ENCODE measurements at places on chromosomes 11 and 22. TPM values are rescaled to one million over a fixed set of nuclear protein-coding genes. Genes with fewer than 3 reads are reported as not detected.

Gene DEPDC7
- total RNA-seq, result 0.21 TPM

DNA sequence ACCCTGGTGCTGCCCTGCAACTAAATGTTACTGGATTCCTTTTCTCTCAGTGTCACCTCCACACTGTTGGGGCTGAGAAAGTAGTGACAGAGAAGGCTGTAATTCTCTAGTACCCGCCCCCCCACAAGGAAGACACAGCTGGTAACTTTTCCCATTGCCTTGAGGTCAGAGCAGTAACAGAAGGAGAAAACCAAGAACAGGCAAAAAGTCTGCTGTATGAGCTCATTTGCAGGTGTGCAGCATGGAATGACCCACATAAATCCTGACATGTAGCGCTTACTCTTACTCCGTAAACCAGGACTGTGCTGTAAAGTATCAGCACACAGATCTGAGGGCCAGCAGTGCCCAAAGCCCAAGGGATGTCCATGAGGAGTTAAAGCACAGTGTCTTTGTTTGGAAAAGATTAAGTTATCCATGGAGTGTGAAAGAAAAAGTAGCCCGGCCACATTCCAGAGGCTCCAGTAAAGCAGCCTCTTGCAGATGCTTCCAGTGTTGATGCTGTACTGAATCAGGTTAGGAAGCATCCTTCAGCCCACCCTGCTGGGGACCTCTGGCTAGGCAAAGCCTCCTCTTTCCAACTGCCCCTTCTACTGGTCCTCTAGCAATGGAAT, 120.7 kb downstream of the PLEKHA7 start:
- DNase-seq, result no peak

DNA sequence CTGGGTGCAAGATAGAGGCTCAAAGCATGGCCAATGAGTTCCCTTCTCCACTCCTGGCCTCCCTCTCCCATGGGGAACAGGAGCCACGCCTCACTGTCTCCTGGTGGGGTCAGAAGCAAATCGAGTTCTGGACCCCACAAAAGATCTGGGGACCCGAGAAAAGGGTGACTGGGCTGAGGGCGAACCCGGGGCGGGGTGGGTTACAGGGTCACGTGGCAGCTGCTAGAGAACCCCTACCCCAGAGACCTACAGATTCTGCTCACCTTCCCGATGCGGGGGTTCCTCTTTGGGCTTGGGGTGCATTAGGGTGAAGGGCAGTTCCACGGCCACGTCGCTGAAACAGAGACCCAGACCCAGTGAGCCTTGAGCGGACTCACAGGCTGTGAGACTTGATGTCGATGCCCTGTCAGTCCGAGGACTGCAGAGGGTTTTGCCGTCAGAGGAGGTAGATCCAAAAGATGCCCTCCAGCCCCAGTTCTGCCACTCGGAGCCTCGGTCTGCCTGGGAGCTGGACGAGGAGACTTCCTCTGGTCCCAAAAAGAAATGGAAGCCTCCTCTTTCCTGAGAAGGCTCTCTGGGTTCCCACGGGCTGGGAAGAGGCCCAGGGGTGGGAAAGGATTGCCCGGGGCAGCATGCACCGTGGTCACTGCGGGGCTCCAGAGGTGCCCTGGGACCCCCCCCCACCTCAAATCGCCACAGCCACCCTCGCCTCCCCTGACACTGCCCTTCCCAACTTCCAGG, 28.2 kb downstream of the TPBGL start:
- no peak for DNase-seq

Gene CSTPP1
- total RNA-seq, result 12.7 TPM

Gene MRGPRF
- 1.5 TPM for total RNA-seq

DNA sequence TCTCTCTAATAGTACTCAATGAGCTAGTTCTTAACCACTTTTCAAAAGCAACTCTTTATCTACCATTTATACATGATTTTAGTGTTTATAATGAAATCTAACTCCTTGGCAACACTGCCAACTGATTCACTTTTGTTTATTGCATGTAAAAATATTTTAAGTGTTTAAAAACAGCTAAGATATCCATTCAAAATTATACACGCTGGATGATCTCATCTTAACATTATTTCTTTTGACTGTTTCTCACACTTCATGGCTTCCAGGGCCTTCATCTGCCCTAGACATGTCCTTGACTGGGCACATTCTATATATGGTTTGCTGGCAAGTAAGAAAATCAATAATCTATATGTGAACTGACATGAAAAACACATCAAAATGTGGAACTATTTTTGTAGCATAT, 414.6 kb upstream of the LUZP2 start:
- DNase-seq, result no peak

DNA sequence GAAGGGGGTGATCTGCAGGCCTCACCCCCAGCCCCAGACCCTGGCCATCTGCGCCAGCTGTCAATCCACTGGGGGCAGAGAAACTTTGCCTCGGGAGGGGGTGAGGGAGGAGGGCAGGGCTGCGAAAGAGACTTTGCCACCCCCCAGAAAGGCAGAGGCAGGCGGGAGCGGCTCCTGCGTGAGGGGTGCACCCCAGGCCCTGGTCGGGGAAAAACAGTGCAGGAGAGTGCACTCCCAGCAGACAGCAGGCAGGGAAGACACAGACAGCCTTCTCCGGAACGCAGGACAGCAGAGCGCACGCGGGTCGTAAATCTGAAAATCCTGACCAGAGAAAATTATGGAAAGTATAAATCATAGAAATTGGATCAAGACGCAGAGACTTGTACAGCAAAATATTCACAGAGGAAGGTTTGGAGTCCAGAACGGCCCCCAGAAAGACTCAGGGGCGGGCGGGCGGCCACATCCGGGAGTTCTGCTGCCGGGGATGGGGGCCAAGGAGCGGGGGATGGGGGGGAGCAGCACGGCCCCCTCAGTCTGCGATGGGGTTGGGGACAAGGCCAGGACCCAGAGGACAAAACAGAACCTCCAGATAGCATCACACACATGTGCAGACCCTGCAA, 8.0 kb upstream of the MRPL23 start:
- DNase-seq, result no peak

DNA sequence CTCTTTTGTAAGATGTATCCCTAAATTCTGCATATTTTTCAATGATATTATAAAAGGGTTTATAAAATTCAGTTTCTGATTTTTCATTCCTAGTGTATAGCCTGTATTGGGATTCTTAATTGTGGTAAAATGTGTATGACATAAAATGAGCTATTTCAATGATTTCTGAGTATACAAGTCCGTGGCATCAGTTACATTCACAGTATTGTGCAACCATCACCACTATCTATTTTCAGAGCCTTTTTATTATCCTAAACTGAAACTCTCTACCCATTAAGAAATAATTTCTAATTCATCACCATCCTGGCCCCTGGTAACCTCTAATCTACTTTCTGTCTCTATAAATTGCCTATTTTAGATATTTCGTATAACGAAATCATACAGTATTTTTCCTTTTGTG, 39.8 kb downstream of the EIF3F start:
- no peak for DNase-seq

DNA sequence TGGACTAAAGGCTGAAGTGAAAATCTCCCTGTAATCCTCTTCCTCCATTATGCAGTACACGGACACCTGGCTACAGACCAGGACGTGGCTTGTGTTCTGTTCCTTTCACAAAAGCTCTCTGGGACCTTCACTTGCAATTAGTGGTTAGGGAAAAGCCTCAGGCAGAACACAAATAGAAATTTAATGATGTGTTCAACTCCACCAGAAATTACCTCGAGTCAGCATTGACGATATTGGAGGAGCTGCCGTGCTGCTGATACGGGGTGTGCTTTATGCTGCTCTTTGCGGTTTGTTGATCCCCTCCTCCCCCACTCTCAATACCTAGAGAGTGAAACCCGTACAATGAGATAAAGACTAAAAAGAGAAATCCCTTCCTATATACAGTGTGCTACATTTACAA, 48.9 kb downstream of the POLD3 start:
- no peak for DNase-seq

DNA sequence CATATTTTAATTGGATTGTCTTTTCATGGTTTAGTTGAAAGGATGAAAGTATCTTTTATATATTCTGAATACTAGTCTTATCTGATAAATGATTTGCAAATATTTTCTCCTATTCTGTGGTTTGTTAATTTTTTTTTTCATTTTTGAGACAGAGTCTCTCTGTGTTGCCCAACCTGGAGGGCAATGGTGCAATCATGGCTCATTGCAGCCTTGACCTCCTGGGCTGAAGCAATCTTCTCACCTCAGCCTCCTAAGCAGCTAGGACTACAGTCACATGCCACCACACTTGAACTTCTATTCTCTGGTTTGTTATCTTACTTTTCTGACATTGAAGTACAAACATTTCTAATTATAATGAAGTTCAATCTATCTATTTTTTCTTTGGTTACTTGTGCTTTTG, 30.0 kb upstream of the FAR1 start:
- no peak for DNase-seq

Gene EEF1G
- total RNA-seq, result 1,131 TPM

DNA sequence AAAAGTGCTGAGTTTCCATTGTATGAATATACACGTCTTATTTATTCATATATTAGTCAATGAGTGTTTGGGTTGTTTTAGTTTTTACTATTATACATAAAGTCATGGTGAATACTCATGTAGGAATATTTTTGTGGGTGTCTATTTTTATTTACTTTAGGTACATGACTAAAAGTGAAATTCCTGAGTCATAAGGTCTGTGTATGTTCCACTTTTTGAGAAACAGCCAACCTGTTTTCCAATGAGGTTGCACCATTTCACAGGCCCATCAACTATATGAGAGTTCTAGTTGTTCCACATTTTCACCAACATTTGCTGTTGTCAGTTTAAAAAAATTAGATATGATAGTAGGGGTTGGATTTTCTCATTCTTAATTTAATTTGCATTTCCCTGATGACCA, 6.6 kb upstream of the OR6X1 start:
- no peak for DNase-seq

All from heart right ventricle (tissue), 16 donors.